ENCODE measurements at places on chromosomes 1 and 21.

GRCh38 chr1:191140038-191140437, 662.4 kb upstream of the BRINP3 start:
- no peak for DNase-seq

GRCh38 chr1:43878854-43879253, 54.7 kb upstream of the ARTN start:
- DNase-seq, result no peak

GRCh38 chr1:156705321-156705917, at the start of gene CRABP2:
TSS of gene CRABP2 (minus strand) at chr1:156705583. CDS start at chr1:156705446, 137 bp downstream.
- peak; percentile 80 for DNase-seq

DNA sequence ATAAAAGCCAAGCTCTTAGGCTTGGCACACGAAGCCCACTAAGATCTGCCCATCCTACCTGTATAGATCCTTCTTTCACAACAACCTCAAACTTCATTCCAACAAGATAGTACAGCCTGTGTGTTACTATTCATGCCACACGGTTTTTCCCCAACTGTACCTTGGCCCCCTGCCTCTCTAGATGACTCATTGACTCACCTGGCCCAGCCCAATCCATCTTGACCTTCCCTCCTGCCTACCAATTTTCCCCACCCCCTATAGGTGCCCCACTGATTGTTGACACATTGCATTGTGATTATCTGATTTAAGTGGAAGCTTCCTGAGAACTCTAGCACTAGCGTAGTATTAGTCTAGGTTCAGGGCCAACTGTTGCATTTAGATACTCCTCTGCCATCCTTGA, 2.0 kb upstream of the CD101 start:
- no peak for DNase-seq

DNA sequence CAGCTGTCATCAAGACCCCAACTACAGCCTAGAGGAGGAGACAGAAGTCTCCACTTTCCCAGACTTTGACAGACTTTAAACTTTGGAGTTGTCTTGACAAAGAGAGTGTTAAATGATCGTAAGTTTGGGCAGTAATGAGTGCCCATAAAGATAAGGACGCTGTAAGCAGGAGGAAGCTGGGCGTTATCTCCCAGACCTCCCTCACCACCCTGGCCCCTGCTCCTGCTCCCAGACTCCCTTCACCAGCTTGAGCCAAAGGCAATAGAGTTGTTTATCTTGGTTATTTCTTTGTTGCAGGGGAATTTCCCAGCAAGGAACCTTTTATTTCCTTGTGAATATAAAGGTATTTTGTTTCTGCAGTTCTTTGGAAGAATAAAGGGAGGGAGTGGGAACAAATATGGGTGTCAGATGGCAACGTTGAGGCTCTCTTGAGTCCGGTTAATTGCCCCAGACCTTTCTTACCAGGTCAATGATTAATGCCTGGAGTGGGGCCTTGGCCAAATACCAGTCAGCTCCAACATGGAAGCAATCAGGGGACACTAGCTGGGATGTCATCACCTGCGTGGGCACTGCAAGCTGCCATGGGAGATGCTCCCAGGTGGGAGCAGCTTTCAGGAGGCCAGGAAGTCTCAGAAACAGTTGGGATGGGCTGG, 4.4 kb downstream of the PIGR start:
- no peak for DNase-seq

DNA sequence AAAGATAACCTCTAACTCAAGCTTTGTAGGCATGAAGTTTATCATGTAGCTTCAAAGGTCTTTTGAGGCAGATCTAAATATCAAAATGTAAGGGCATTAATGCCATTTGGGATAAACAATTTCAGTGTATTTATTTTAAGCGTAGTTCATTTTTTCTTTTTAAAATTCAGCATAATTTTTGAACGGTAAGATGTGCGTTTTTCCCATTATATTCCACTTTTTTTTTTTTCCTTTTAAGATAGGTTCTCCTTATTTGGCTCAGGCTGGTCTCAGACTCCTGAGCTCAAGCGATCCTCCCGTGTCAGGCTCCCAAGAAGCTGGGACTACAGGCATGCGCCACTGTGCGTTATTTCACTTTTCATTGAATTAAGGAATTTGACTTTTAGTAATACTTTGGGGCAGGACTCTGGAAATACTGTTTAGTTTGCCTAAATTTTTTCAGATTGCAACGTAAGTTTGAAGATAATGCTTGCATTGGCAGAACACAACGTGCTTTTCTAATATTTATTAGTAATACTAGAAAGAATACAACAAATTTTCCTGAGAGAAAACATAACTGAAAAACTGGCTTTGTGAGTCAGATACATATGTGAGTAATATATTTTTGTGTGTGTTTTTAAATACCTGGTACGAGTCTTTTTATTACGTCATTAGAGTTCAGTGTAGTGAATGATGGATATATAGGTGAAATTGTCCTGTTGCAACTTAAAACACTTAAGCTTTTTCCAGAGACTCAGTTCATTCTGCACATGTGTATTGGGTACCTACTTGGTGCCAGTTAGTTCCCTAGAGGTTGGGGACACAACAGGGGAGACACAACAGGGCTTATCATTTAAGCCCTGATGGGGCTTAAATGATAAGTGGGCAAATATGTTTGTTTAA, 2.2 kb downstream of the RALGPS2 start:
- peak; percentile 51 for DNase-seq

- DNase-seq, result no peak
Observed at GRCh38 chr1:113226148-113226547, 153.2 kb downstream of the LRIG2 start.

DNA sequence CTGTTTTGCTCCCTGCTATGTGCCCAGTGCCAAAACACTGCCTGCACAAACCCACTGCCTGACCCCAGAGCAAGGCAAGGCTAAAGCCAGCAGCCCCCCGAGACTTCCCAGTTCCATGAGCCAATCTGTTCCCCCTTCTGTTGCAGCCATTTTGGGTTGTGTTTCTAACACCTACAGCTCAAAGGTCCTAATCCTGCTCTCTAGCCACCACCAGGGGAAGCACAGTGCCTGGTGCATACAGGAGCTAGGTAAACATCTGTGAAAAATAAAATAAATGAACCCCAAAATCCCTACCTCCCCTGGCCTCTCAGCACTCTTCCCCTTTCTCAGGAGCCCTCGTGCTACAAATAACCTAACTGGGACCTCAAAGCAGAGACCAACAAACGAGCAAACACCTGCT, 190.2 kb downstream of the MATN1 start:
- DNase-seq, result no peak

DNA sequence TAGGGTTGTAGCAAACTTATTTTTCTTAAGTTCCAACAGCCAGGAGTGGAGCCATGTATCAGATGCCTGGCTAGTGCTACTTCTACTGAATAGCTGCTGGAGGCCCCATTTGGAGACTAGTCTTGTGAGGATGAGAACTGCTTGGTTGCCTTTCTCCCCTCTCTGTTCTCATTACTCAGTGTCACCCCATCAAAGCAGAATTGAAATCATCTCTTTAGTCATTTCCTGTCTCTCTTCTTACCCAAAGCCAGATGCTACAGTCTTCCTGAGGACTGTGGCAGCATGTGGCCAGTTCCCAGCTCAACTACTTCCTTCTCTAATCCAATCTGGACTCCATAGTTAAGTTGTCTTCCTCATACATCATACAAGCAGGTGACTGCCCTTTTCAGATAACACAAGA, 197.5 kb downstream of the BRINP2 start:
- no peak for DNase-seq

DNA sequence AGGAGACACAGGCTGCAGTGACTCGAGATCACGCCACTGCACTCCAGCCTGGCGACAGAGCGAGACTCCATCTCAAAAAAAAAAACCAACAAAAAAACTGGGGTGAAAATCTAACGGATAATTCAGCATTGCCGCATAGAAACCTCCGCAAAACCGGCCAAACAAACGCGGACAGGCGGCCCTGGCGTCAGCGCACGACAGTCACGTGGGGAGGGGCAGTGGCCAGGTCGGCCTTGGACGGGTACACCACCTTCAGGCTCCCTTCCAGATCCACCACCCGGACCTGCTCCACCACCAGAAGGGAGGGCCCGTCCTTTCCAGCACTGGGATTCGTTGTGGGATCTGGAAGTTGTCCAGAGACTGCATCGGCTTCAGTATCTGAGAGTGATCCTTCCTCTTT, 8.4 kb downstream of the SMIM1 start:
- no peak for DNase-seq

- DNase-seq, result no peak
Observed at GRCh38 chr1:243336163-243336562, 80.3 kb downstream of the SDCCAG8 start.

DNA sequence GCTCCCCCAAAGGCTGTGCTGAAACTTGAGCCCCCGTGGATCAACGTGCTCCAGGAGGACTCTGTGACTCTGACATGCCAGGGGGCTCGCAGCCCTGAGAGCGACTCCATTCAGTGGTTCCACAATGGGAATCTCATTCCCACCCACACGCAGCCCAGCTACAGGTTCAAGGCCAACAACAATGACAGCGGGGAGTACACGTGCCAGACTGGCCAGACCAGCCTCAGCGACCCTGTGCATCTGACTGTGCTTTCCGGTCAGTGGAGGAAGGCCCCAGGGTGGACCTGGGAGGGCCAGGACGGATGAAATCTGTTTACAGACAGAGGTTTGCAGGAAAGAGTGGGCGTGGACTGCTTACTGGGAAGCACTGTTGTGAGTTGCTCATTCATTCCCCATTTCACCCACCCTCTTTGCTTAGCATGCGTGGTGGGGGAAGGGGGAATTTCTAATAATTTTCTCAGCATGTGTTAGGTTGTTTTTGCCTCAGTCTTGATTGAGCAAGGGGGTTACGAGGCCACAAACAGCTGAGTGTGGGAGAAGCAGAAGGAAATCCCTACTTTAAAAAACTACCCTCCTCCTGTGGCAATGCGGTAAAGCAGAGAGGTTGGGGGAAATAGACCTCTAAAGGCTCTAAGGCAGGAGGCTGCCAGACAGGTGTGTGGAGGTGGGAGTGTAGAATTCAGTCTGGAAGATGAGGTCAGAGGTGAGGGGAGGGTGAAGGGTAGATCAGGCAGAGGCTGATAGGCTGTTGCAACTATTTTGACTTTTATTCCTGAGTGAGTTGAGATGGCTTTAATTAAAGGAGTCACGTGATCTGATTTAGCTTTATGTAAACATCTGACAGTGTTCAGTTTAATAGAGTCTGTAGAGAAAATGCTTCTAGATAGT, 1.3 kb downstream of the FCGR2A start:
- no peak for DNase-seq

- no peak for DNase-seq
Observed at GRCh38 chr1:17061486-17061885, 7.7 kb upstream of the SDHB start.

DNA sequence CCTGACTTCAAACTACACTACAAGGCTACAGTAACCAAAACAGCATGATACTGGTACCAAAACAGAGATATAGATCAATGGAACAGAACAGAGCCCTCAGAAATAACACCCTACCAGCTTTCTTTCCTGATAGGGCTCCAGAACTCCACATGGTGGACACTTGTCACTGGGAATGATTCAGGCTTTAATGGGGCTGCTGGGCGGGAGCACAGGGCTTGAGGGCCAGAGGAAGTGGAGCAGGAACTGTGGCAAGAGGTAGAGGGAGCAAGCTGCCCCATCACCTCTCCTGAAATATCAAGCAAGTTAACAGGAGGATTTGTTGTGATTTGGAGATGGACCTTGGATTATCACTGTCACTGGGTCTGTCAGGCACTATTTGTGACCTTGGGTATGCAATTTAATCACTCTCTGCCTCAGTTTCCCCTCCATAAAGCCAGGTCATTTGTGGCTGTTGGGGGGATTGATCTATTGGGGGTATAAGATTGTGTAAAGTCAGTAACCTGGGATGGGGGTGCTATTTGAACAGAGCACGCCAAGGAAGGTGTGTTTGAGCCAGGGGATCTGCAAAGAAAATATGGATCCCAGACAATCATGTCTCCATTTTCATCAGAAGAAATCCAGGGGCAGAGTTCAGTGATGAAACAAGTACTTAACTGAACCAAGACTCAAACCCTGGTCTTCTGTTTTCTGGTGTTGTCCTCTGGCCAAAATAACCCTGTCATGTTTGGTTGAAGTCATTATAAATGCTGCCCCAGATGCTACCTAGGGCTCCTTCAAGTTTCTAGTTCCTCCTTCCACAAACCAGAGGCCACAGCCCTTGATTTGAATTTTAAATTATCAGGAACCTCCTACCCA, 25.2 kb downstream of the ETS2 start:
- DNase-seq, result no peak

DNA sequence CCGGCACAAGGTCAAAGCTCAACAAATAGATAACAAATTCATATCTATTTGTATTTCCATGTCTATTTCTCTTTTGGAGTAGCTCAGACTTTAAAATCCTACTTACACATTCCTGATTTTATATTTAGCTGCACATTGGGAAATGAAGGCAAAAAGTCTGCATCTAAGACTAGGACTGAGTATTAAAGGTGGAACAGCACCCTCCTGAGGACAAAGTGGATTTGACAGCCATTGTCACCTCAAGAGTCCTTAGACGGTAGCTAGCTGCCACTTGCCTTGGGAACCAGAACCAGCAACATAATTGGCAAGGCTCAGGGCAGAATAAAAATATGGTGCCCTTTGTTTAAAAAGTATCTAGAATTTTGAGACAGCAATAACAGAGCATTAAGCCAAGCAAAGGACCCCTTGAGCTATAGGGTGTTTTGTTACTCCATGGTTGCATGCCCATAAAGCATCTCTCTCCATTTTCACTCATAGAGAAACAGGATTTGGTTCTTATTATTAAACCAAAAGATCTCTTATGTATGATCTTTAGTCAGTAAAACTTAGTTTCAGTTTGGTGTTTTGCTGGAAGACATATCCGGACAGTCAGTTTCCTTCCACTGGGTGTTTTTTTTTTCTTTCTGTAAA, 30.0 kb upstream of the SGIP1 start:
- DNase-seq, result peak; percentile 73

- no peak for DNase-seq
Observed at GRCh38 chr1:228101614-228101993, 1.5 kb downstream of the C1orf35 start.

DNA sequence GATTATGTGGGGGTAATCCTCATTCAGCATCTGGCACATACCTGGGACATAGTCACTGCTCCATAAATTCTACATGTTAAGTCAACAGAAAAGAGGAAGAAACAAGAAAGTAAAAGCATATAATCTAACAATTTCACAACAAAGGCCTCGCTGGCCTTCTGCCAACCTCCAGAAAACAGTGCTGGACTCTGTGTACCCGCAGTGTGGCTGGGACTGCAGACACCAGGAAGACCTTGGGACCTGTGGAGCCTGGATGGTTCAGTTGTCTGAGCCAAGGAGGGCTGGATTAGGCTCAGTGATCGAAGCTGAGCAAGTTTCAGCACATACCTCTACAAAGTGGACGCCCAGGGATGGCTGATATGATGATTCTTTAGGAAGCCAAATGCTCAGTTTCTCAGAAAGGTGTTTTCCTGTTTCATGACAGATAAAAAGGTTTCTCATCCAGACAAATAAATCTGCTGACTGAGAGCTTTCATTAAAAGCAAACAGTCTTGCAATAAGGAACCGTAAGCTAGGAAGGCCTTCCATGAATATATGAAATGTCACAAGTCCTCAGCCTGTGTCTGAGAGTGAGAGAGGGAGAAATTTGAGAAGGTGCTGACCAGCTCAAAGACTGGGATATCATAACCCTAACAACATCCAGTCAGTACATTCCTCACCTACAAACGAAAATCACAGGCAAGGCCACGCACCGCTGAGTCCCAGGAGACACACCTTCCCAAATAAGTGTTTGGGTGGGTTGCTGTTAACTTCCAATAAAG, 48.4 kb downstream of the CAPZB start:
- no peak for DNase-seq
